ENCODE measurements at places on chromosomes 6 and 20.
A peak's percentile ranks its signal among the peaks of the same experiment; 100 is the strongest.

DNA sequence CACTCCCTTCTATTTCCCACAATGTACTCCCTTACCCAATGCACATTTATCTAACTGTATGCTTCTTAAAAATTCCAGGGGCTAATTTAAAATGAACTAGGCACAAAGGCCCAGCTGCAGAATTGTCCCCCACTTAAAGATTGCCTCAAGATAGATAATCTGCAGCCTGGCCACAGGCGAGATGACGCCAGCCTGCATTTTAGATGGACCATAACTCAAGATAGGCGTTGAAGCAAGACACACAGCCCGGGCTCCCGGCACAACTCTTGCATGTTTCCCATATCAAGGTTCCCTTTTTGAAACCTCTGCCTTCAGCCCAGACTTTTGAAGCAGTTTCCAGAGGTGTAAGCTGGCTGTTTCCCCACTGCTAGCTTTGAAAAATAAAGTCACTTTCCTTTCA is 3.2 kb upstream of the REPS1 start:
- no peak for DNase-seq

- peak; percentile 25 for DNase-seq
Observed at GRCh38 chr6:89281779-89282246, 33.3 kb downstream of the GABRR2 start.

DNA sequence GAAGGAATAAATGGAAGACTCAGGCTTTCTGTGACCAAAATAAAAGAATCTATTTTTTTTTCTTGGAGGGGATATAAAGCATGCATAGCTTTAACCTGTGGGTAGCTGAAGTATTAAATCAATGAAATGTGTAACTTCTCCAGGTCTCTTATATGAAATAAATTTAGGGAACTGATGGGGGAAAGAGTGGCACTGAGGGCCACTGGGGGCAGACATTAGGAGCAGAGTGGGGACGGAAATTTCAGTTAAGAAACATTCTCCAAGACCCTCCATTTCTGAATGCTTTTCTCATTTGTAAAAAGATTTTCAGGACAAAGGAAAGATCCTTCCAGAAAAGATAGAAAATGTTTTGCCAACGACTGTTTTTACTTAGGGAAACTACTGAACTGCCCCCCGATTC is 131.0 kb downstream of the GPX5 start:
- no peak for DNase-seq

GRCh38 chr6:144543006-144543871 is 258.1 kb downstream of the UTRN start:
- DNase-seq: no peak

DNA sequence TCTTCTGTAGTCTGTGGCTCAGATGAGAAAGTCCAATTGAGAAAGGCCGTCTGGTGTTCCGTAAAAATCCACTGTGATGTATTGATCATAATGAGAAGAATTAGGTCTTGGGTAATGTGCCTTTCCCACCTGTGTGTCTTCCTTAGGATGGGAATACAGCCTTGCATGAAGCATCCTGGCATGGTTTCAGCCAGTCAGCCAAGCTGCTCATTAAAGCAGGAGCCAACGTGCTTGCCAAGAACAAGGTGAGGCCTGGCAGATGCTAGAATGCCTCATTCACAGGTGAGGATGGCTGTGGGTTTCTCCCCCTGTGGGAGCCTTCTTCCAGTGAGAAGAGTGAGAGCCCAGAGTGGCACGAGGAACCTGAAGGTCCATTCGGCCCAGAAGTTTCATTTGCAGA is 32.7 kb downstream of the LYRM2 start:
- DNase-seq: no peak

GRCh38 chr6:11789744-11790143 is 11.1 kb upstream of the ADTRP start:
- DNase-seq: no peak

GRCh38 chr20:35910254-35910653 is 44.0 kb downstream of the SCAND1 start:
- DNase-seq: no peak

- no peak for DNase-seq
Observed at GRCh38 chr6:99521633-99522151, 6.5 kb upstream of the USP45 start.

GRCh38 chr6:145964948-145965366 is 799 bp upstream of the SHPRH start:
- no peak for DNase-seq

DNA sequence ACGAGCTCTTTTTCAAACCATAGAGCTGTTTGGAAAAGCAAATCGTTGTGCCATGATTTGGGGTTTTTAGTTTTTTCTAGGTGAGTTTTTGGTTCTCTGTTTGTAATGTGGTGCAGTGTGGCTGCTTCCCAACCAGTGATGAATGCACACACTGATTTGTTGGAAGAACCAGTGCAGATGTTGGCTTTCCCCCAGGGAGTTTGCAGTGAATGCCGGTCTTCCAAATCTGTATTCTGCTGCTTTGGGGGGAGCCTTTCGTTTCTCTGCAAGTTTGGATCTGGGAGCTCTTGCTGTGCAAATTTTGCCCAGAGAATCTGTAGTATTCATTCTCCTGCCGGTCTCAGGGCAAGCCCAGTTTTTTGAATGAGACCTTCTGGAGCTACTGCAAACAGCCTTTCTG is 14.5 kb downstream of the HECA start:
- DNase-seq: no peak

- no peak for DNase-seq
Observed at GRCh38 chr6:23213651-23214050, 644.3 kb downstream of the HDGFL1 start.

DNA sequence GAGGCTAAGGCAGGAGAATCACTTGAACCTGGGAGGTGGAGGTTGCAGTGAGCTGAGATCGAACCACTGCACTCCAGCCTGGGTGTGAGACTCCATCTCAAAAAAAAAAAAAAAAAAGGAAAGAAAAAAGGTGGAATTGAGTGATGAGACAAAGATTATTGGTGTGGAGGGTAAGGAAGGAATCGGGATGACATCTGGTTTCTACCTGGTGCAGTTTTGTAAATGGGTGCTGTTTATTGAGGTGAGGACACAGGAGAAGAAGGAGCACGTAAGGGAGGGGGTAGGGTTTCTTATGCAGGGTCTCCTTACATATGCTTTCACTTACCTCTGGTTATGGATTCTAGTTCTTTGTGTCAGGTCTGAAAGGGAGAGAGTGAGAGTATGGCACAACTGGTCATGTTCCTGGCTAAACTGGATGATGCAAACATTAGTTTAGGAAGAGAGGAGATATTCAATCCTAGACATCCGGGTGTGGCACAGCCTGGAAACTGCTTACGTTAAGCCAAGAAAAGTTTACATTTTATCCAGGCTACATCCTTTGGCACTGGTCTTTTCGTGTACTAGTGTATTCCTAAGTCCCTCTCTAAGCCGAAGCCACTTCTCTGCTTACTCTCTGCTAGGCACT is 5.4 kb downstream of the RALY start:
- DNase-seq: no peak

GRCh38 chr20:39835130-39835842 is 853.8 kb downstream of the MAFB start:
- no peak for DNase-seq

- peak; percentile 27 for DNase-seq
Observed at GRCh38 chr6:96716221-96716620, 121.1 kb downstream of the GPR63 start.

- no peak for DNase-seq
Observed at GRCh38 chr6:26330859-26331217, 34.2 kb upstream of the BTN3A2 start.

DNA sequence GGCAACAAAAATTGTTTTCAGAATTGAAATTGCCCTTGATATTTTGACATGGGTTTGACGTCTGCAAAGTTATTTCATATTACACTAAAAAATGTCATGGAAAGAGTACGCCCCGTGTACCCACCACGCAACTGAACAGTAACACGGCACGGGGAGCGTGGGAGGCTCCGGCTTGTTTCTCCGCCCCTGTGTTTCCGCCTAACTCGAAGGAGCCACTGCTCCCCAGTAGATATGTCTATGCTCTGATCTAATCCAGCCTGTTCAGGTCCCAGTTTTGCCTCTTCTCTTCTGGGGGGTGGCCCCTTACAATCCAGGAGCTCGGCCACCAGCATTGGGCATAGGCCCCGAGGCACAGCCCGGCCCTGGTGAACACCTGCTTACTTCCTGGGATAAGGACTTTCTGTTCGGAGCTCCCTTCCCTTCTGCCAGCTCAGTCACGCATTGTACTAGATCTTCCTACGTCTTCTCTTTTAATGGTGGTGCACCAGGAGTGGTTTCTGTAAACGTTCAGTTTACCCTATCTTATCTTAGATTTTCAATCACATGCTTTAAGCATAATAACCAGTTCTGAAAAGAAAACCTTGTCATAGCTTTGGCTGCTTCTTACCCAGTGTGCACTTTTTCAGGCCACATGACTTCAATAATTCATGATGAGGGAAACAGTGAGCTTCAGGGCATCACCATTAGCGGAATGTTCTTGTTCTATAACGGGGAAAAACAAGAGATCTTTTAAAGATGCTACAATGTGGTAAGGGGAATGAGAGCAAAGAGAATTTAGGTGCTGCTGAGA is 43.9 kb upstream of the EXOC2 start:
- no peak for DNase-seq

DNA sequence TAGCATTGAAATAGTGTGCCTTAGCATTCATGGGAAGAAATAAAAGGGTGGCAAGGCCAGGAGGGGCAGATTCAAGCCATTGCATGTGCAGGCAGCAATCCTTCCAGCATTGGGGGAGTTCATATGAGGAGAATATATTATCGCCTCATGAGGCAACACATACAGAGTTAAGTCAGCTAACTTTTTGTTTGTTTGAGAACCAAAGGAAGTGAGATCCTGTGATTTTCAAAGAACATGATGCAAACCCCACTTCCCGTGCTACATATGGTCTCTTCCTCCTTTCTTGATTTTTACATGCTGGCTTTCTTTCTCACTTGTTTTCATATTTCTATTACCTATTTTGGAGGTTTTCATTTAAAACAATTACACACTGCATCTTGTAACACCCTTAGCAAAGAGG is 579.7 kb upstream of the ARID1B start:
- no peak for DNase-seq

DNA sequence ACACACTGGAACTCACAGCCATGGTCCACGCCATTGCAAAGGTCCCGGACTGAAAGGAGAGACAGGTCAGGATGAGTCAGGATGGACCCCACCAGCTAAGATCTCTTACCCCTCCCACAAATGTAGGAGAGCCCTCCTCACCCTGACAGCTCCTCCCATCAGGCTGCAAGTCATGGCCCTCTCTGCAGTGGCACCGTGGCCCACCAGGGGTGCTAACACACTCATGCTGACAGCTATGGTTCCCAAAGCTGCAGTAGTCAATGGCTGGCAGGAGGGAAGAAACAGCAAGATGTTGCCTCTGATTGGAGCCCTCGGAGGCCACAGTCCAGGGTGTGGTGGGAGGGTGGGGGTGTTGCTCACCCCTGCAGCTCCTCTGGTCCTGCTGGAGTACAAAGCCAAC is 5.7 kb upstream of the RBPJL start:
- no peak for DNase-seq

- no peak for DNase-seq
Observed at GRCh38 chr6:127026247-127026646, 92.2 kb upstream of the RSPO3 start.

DNA sequence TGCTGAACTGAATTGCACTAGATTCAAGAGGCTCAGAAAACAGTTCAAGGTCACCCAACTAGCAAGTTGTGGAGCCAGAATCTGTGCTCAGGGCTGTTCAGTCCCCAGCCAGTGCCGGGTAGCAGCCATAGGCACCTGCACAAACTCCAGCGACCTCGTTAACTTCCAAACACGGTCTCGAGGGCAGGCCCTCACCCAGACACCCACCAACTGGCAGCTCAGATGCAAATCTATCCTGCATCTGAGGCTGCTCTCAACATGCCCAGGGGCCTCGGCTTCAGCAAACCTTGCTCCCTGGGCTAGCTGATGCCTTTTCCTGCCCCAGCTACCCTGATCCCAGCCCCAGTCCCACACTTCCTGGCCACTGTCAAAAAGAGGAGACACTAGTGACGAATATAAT is 3.7 kb downstream of the JPH2 start:
- DNase-seq: no peak

- no peak for DNase-seq
Observed at GRCh38 chr20:13648291-13649228, 9.8 kb upstream of the TASP1 start.

GRCh38 chr6:45808917-45809316 is 206.7 kb downstream of the CLIC5 start:
- DNase-seq: no peak

Measured in NCI-H1694 (cell line).